ENCODE measurements at places on chromosomes 16 and 17.
A peak's percentile ranks its signal among the peaks of the same experiment; 100 is the strongest.

DNA sequence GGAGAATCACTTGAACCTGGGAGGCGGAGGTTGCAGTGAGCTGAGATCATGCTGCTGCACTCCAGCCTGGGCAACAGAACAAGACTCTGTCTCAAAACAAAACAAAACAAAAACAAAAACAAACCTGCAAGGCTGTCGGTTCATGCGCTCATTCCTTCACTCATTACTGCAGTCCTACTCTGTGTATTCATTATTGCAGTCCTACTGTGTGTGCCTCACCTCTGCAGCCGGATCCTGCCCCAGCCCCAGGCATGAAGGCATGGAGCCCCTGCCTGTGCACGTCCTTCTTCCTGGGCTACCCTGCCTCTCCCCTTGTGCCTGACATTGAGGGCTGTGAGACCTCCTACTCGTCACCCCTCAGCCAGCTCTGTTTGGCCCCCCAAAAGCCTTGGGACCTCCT lies 57.6 kb downstream of the TMEM235 start:
- no peak for DNase-seq

DNA sequence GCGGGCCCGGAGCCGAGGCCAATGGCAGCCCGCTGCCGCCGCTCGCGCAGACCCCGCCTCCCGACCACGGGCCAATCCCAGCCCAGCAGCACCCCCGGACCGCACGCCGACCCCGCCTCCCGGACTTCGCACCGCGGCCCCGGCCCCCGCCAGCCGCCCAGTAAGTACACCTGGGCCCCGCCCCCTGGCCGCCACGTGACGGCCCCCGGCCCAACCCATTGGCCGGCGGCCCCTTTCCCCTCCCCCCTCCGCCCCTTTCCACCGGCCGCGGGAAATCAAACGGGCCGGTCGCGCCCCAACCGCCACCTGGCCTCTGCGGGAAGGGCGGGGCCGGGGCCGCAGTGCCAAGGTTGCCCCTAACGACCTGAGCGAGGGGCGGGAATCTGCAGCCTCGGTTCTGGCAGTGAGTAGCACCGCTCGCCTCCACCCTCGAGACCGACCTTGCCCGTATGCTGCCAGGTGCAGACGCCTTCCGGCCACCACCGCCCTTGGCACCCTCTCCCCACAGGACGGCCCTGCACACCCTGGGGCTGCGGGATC lies at the start of gene YBX2:
TSS of gene YBX2 (minus strand) at position 26 of the 540 bp plus-strand sequence. CDS start 139 bp downstream, outside the sequence.
- DNase-seq, result peak; percentile 82

DNA sequence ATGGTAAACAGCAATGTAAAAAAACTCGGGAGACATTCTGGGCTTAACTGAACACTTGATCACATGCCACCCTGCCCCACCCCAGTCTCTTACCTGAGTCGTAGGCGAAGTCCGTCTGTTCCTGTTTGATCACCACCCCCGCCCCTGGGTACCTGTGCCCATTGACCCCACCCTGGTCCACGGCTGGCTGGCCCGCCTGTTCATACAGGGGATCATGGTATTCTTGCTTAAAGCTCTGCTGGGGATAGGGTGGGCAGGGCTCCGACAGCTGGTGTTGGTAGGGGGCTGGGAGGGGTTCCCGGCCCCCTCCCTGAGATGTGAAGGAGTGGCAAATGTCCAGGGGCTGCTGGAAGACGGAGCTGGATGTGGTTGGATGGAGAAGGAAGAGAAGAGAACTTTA lies 13.6 kb downstream of the ETV4 start:
- no peak for DNase-seq

DNA sequence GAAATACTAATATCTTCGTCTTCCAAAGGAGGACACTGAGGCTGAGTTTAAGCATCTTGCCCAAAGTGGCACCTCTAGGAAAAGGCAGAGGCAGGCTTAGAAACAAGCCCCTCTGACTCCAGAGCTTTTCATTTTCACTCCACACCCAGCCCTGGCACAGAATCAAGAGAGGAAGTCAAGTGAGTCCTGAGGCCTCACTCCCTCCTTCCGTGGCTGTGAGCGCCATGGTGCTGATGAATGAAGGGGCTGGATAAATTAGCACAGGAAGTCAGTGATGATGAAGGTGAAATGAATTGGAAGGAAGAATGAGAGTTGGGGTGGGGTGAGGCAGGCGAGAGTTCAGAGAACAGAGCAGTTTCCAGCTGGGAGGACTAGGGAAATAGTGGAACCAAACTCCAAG lies 179.3 kb downstream of the TMEM132E start:
- DNase-seq, result no peak

DNA sequence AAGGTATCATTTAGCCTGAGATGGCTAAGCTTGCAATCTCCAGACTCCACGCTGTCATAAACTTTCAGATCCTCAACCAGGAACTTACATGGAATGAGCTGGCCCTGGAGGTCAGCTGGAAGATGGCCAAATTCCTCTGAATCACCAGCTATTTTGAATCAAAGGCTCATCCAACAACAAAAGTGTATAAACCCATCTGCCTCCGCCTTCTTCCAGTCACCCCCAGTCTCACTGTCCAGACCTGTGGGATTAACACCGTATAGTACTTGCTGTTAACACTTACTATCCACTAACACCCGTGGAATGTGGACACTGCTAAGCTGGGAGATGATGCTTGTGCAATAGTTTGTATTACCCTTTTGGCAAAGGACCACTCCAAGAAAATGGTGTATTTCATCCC lies 1.9 kb upstream of the LCMT1 start:
- DNase-seq, result no peak

GRCh38 chr16:10178526-10178925 lies 3.7 kb downstream of the GRIN2A start:
- DNase-seq, result no peak

DNA sequence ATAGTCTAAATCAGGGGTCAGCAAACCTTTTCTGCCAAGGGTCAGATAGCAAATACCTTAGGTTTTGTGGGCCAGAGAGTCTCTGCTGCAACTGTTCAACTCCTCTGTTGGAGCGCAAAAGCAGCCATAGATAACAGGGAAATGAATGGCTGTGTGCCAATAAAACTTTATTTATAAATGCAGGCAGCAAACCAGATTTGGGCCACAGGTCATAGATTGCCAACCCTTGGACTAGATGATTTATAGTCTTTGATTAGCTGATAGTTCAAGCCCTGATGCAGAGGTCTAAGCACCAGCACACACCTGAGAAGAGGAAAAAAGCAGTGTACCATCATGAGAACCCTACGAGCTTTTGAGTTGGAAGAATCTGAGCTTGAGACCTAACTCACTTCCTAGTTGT lies 86.0 kb upstream of the DYNLRB2 start:
- DNase-seq, result no peak

All from CD4-positive, alpha-beta T cell treated with Interleukin-6 for 4 hours (primary cell).